Lung (tissue), 17 donors: ENCODE measurements at places on chromosomes 4 and X. TPM values are rescaled to one million over a fixed set of nuclear protein-coding genes. Genes with fewer than 3 reads are reported as not detected.
A peak's percentile ranks its signal among the peaks of the same experiment; 100 is the strongest.

Gene TCEAL3
- 28.0 TPM for total RNA-seq

Gene GUCY1B1
- total RNA-seq, result 16.5 TPM

Gene AMELX
- not detected for total RNA-seq

Gene TACR3
- total RNA-seq, result 0.06 TPM

Gene PLAC8
- total RNA-seq, result 70.5 TPM

Gene RGS12
- 39.1 TPM for total RNA-seq

Gene ASB12
- total RNA-seq, result not detected

Gene FGF5
- 0.18 TPM for total RNA-seq

DNA sequence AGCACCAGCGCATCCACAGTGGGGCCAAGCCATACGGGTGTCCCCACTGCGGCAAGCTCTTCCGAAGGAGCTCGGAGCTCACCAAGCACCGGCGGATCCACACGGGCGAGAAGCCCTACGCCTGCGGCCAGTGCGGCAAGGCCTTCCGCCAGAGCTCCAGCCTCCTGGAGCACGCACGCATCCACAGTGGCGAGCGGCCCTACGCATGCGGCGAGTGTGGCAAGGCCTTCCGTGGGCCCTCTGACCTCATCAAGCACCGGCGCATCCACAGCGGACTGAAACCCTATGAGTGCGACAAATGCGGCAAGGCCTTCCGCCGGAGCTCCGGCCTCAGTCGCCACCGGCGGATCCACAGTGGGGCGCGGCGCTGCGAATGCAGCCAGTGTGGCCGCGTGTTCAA lies 13.6 kb downstream of the ZNF275 start:
- no peak overlapping the region for H3K27ac ChIP-seq
- no peaks in the 10 kb centered on the region for H3K27me3 ChIP-seq
- H3K4me3 ChIP-seq, result no peak overlapping the region
- H3K36me3 ChIP-seq, result peaks cover 5% of the 10 kb centered on the region
- no peaks in the 10 kb centered on the region for H3K4me1 ChIP-seq

DNA sequence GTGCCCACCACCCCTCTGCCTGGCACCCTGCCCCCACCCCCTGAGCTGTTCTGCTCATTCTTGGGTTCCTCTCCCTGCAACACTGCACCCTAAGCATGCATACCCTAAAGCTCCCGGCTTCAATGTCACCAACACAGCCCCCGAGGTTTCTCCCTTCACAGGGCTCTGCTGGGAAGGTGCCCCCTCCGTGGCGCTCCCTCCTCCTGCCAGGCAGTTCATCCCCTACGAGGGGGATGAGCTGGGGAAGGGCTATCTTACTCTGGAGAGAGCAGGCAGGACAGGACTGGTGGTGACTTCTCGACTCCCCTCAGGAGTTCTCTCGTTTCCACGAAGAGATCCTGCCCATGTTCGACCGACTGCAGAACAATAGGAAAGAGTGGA lies 6.5 kb downstream of the ATP5ME start:
- H3K4me1 ChIP-seq, result no peaks in the 10 kb centered on the region
- DNase-seq, result no peak
- H3K27me3 ChIP-seq, result no peaks in the 10 kb centered on the region
- no peak overlapping the region for H3K4me3 ChIP-seq
- no peak overlapping the region for H3K27ac ChIP-seq

GRCh38 chrX:84248226-84248625 lies 60.2 kb upstream of the RPS6KA6 start:
- no peak overlapping the region for H3K27ac ChIP-seq
- no peaks in the 10 kb centered on the region for H3K36me3 ChIP-seq
- H3K4me1 ChIP-seq, result no peaks in the 10 kb centered on the region
- H3K4me3 ChIP-seq, result no peak overlapping the region

GRCh38 chrX:55640854-55641253 lies 17.7 kb downstream of the FOXR2 start:
- no peak overlapping the region for H3K27ac ChIP-seq
- H3K27me3 ChIP-seq, result no peaks in the 10 kb centered on the region
- DNase-seq, result no peak
- no peaks in the 10 kb centered on the region for H3K36me3 ChIP-seq
- no peak overlapping the region for H3K4me3 ChIP-seq

GRCh38 chr4:86223472-86223871 lies 136.4 kb downstream of the MAPK10 start:
- H3K36me3 ChIP-seq, result no peaks in the 10 kb centered on the region
- no peaks in the 10 kb centered on the region for H3K4me1 ChIP-seq
- H3K4me3 ChIP-seq, result no peak overlapping the region
- no peaks in the 10 kb centered on the region for H3K27me3 ChIP-seq
- no peak overlapping the region for H3K27ac ChIP-seq
- no peak for DNase-seq

DNA sequence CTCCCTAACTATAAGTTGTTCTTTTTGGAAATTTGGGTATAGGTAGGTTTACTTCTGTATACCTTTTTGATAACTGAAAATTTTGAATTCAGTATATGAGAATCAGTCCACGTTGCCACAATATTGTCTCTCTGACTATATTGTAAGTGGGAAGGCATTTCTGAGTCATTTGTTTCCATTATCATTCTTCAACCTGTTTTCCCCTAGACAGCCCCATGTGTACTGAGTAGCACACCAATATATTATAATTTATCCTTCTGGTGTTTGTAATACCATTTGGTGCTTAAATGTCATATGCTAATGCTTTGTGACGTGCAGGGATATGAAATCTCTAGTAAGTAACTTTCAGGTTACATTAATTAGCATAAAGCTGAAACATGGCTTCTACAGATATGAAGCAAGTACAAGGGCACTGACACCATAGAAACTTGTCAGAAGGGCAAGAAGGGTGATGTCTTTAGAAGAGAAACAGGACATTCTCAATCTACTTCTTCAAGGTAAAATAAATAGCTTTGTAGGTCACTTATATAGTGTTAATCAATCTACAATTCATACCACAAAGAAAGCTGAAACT lies 27.7 kb downstream of the PAK3 start:
- no peak for DNase-seq
- no peak overlapping the region for H3K4me3 ChIP-seq
- peaks cover 5% of the 10 kb centered on the region for H3K27me3 ChIP-seq

- no peak overlapping the region for H3K4me3 ChIP-seq
- H3K27me3 ChIP-seq, result no peaks in the 10 kb centered on the region
- no peak for DNase-seq
- H3K4me1 ChIP-seq, result peaks cover 25% of the 10 kb centered on the region
Measured at GRCh38 chr4:56910172-56910967, 2.7 kb downstream of the REST start.

DNA sequence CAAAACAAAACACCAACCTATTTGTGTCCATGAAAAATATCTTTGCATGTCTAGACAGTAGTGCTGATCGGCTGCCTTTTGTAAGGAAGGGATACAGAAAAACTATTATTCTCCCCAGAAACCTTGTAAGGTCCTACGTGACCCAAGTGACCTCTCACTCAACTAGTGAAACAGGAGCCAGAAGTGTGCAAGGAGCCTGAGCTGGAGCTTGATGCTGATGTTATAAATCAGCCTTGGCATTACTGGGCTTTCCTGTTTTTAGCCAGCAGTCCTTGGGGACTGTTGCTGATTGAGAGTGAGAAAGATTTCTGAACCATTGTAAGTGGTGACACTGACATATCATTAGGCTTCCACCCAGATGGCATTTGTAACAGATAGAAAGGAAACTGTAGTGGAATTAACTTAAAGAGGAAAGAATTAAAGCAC lies 100.8 kb upstream of the LIMCH1 start:
- H3K27ac ChIP-seq, result peak overlapping the region; percentile 82
- DNase-seq, result peak; percentile 65
- peaks cover 26% of the 10 kb centered on the region for H3K4me1 ChIP-seq
- H3K36me3 ChIP-seq, result no peaks in the 10 kb centered on the region
- no peaks in the 10 kb centered on the region for H3K27me3 ChIP-seq
- no peak overlapping the region for H3K4me3 ChIP-seq

GRCh38 chr4:152206646-152207377 lies 329.1 kb downstream of the FBXW7 start:
- no peaks in the 10 kb centered on the region for H3K27me3 ChIP-seq
- no peak overlapping the region for H3K27ac ChIP-seq
- H3K36me3 ChIP-seq, result no peaks in the 10 kb centered on the region
- H3K4me1 ChIP-seq, result no peaks in the 10 kb centered on the region
- no peak for DNase-seq

- no peak overlapping the region for H3K4me3 ChIP-seq
- peak; percentile 1 for DNase-seq
- H3K27me3 ChIP-seq, result no peaks in the 10 kb centered on the region
- no peak overlapping the region for H3K27ac ChIP-seq
Measured at GRCh38 chr4:28357990-28358389, 1497.3 kb downstream of the STIM2 start.

GRCh38 chrX:11321986-11322385 lies 28.8 kb downstream of the AMELX start:
- H3K27me3 ChIP-seq, result peaks cover 6% of the 10 kb centered on the region
- H3K27ac ChIP-seq, result no peak overlapping the region
- no peak overlapping the region for H3K4me3 ChIP-seq
- no peaks in the 10 kb centered on the region for H3K36me3 ChIP-seq
- no peaks in the 10 kb centered on the region for H3K4me1 ChIP-seq
- peak; percentile 21 for DNase-seq

DNA sequence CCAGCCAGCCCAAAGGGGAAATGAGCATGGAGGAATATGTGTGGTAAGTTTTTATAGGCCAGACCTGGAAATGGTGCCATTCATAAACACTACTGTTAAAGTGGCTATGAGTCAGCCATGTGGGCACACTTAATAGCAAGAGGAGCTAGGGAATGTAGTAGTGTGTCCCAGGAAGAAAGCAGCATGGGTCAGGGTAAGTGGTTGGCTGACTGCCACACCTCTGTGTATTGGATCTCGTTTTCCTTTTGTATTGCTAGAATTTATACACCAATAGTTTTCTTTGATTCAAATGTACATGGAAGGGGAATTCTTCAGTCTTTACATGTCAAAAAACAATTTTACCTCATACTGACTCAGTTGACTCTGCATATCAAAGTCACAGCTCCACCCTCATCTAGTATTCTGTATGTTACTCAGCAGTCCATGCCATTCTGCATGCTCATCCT lies 22.9 kb upstream of the SGMS2 start:
- no peaks in the 10 kb centered on the region for H3K4me1 ChIP-seq
- no peaks in the 10 kb centered on the region for H3K36me3 ChIP-seq
- H3K4me3 ChIP-seq, result no peak overlapping the region
- H3K27ac ChIP-seq, result peak overlapping the region; percentile 77
- no peaks in the 10 kb centered on the region for H3K27me3 ChIP-seq

GRCh38 chr4:76197971-76198410 lies 15.6 kb downstream of the SCARB2 start:
- peak; percentile 67 for DNase-seq
- no peak overlapping the region for H3K4me3 ChIP-seq
- H3K27me3 ChIP-seq, result no peaks in the 10 kb centered on the region
- peak overlapping the region; percentile 91 for H3K27ac ChIP-seq
- H3K4me1 ChIP-seq, result peaks cover 61% of the 10 kb centered on the region

GRCh38 chrX:133321451-133321850 lies 93.8 kb downstream of the GPC4 start:
- H3K27ac ChIP-seq, result no peak overlapping the region
- no peaks in the 10 kb centered on the region for H3K4me1 ChIP-seq
- H3K36me3 ChIP-seq, result no peaks in the 10 kb centered on the region

GRCh38 chr4:75633846-75634245 lies 3.5 kb upstream of the CDKL2 start:
- no peak for DNase-seq
- no peak overlapping the region for H3K27ac ChIP-seq
- H3K4me1 ChIP-seq, result no peaks in the 10 kb centered on the region
- no peaks in the 10 kb centered on the region for H3K36me3 ChIP-seq
- H3K4me3 ChIP-seq, result no peak overlapping the region
